ENCODE measurements at places on chromosomes 6 and 20. TPM values are rescaled to one million over a fixed set of nuclear protein-coding genes. Genes with fewer than 3 reads are reported as not detected.

- DNase-seq: no peak
Observed at GRCh38 chr6:4020822-4021132, 58.2 kb downstream of the FAM217A start.

- no peak for DNase-seq
Observed at GRCh38 chr20:62742550-62742949, 33.9 kb downstream of the NTSR1 start.

- no peak for DNase-seq
Observed at GRCh38 chr20:59194023-59194935, 30.7 kb downstream of the ZNF831 start.

The C6orf58 gene
- not detected for total RNA-seq

The C6orf15 gene
- total RNA-seq: 0.33 TPM

DNA sequence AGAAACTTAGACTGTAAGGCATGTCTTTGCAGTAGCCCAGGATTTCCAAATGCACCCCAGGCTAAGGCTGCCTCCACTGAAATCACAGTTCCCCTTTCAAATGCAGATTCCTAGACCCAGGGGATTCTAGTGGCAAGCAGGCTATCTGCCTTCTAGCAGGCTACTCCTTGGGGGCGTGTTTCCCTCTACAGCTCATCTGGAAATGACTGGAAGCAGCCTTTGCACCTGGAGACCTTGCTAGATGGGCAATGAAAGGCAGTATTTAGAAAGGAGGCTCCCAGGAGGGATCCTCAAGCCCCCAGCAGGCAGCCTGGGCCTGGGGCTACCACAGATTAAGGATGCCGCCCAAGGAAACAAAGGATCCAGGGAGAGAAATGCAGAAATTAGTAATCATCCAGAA lies 26.0 kb upstream of the SYNDIG1 start:
- DNase-seq: no peak

The WFDC2 gene
- total RNA-seq: 17.7 TPM

Data from HT-29 (cell line).